GM19239 (cell line): ENCODE measurements at places on chromosomes 2 and 18.

GRCh38 chr18:13568443-13569392 is 157.6 kb downstream of the FAM210A start:
- no peak for DNase-seq

DNA sequence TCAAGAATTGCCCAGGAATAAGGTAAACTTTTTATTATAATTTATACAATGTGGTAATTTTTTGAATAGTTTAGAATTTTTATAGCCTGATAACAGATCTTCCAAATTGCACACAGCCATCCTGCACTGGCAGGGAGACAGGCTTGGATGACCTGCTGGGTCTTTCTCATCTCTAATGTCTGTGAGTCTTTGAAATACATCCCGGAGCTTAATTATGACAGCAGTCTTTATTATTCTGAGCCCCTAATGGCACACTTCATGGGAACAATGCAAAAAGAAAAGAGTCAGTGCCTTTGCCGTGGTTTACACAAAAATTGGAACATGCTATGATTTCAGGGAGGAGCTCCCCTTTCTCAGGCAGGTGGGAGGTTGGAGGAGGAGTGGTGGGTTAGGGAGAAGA is 71.0 kb downstream of the TMEM182 start:
- no peak for DNase-seq

DNA sequence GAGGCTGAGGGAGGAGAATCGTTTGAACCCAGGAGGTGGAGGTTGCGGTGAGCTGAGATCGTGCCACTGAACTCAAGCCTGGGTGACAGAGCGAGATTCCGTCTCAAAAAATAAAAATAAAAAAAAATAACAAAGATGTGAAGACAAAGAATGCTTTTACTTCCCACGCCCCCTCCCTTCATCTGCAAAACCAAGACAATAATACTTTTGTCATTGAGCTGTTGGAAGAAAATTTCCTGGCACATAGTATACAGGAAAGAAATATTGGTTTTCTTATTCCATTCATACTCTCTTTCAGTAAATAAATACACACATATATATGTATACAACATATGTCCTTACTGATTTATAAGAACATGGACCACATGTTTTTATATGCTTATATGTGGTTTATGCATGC is 12.2 kb downstream of the GREB1 start:
- no peak for DNase-seq

GRCh38 chr2:227932001-227932400 is 60.6 kb downstream of the DAW1 start:
- DNase-seq, result no peak

DNA sequence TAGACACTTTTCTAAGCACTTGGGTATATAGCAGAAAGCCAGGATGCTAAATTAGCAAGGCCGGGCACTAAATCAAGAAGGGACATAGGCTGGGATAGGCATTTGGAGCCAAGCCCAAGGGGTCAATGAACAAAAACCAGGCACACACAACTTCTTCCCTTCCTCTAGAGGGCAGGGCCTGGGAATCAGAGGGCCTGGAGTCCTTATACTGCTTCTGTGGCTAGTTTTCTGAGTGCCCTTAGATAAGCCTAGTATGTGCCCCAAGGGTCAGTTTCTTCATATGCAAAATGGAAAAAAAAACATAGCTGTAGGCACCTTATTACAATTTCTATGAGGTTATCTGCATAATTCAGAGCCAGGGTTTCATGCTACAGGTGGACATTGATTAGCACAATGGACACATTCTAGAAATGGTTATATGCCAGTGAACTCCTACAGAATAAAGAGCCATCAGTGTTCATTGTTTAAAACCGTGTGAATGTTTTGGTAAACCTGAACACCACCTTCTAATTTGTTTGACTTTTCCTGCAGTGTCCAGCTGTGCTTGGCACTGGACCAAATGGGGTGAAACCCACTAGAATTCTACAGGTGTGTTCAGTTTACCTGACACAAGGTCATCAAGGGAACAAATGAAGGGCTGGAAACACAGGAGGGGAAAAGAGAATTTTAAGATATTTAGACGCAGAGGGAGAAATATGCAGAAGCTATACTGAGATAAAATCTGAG is 49.6 kb downstream of the PAX8 start:
- DNase-seq, result no peak

DNA sequence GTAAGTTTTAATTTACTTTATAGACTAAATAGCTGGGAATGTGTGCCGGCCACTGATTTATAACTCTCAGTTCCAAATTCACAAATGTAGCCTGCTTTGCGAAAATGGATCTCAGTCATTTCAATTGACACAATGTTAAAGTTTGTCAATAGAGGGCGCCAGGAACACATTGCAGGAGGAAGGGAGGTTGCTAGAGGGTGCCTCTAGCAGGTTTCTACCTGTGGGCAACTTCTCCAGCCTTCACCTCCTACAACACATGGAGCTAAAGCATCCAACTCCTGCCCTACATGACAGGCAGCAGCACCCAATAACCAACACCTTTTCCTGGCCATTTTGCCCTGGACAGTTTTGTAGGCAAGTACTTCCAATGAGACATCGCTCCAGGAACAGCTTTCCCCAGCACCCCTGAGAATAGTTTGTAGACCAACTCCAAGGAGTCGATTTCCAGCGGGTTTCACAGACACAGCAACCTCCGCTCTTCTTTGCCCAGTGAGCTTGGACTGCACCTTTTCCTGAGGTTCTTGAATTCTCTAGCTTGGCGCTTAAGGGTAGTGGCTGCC is 784.8 kb upstream of the CDH2 start:
- no peak for DNase-seq

GRCh38 chr2:217652761-217653639 is 349.8 kb downstream of the TNS1 start:
- no peak for DNase-seq

DNA sequence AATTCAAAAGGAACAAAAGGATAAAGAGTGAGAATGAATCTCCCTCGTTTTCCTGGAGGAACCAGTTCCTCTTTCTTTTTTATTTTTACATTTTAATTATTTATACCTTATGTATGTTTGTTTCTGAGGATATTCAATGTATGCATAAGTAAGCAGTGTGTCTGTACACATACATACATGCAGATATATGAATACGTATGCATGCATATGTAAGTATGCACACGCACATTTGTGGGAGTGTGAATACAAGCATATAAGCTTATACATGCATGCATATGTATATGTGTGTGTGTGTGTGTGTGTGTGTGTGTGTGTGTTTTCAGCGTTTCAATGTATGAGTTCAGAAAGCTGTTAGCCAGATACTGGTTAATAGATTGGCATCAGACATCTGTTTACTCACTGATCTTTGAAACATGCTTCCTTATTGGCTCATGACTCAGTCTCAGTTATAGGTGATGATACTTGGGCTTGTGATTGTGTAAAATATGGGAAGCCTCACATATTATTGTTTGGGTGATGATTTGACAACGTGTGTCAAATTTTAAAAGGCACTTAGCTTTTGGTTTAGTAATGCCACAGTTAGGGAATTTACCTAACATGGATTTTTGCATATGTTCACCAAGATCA is 279.7 kb upstream of the TRIB2 start:
- DNase-seq, result no peak

- DNase-seq, result no peak
Observed at GRCh38 chr2:45315861-45316260, 295.2 kb downstream of the SRBD1 start.
